ENCODE measurements at places on chromosomes 3 and 15.
A peak's percentile ranks its signal among the peaks of the same experiment; 100 is the strongest.

- DNase-seq: no peak
These were observed 43.5 kb downstream of the ITGB5 start for GRCh38 chr3:124843506-124844177.

DNA sequence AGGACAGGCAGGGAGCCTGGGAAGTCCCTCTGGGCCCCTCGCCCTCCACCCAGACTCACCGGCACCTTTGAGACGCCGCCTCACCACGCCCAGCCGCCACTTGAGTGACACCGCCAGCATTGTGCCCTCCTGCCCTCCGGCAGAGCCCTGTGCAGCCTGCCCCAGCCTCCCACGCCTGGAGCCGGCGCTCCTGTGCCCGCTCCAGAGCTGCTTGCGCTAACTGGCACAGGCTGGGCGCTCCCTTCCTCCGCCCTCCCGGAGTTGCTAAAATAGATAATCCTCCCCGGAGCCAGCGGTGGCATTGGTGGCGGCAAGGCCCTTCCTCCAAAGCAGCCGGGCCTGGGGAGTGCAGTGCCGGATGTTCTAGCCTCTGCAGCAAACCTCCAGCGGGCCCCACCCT, 15.7 kb upstream of the GRIP2 start:
- DNase-seq: no peak

DNA sequence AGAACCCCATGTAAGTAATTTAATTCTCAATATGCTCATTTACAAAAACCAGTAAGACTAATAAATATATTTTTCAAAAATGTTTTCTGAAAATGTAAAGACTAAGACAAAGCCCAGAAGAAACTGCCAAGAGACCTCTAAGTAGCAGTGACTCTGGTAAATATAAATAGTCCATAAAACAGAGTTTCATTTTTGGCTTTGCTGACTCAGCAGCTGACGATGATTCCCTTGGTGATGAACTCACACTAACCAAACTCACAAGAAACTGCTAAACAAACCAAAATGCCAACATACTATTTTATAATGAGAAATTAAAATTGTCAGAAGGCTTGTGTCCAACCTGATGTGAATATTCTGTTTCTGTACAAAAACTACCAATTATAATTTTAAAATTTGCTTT, 31.5 kb upstream of the IMPG2 start:
- peak; percentile 67 for DNase-seq

DNA sequence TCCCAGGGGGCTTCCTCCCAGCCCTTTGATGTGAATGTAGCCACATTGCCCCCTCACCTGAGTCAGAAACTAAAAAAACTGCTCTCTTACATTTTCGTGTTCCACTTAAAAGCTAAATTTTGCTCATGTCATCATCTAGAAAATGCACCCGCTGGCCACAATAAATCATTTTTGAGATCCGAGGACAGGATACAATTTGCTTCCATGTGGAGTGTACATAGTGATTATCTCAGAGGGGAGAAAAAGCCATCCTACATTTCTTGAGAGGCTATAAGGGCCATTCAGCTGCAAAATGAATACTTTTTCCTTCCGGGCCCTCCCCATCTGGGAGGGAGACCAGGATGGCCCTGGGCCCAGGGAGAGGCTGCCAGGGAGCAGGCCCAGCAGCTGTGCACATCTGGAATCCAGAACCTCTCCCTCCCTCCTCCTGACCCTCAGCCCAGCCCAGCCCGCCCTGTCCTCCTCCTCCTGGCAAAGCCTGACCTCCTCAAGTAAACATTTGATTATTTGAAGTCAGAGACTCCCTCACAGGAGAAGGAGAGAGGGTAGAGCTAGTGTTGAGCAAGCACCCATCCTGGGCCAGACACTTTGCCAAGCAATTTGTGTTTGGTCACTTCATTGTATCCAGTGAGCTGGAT, 59.1 kb downstream of the CORO2B start:
- DNase-seq: no peak

DNA sequence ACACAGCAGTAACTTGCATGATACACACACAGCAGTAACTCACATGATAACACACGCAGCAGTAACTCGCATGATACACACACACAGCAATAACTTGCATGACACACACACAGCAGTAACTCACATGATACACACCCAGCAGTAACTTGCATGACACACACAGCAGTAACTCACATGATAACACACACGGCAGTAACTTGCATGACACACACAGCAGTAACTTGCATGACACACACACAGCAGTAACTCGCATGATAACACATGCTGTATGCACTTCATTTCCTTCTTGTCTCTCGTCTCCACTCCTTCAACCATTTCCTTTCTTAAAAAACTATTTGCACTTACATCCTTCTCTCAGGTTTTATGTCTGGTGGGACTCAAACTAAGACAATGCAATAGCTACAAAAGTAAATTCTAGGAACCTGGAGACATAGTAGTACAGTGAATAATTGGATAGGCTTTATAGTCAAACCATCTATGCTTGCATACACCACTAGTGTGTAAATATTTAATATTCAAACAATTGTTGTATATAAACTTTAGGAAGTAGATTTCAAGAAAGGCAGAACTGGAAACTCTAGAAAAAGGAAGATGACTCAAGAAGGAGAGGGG, 130.8 kb downstream of the UACA start:
- DNase-seq: peak; percentile 68

DNA sequence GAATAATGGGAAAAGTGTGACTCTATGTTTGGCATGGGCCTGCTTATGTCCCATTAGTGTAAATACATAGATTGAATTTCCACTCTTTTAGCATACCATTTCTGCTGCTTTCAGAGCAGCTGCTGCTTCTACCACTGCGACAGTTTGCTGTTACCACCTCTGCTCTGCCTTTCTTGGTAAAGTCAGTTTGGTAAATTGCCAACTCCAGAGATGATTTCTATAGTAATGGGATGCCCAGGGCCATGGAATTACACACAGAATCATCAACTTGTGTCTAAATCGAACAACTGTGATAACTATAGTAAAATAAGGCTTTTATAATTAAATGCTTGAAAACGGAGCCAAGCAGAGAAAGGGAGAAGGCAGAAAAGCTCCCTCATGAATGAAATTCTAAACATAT, 168.4 kb upstream of the VEPH1 start:
- DNase-seq: no peak

GRCh38 chr3:102415553-102415952, 19.3 kb upstream of the ZPLD1 start:
- DNase-seq: no peak

- DNase-seq: peak; percentile 39
These were observed 39.6 kb upstream of the TRAK1 start for GRCh38 chr3:42051384-42052131.

DNA sequence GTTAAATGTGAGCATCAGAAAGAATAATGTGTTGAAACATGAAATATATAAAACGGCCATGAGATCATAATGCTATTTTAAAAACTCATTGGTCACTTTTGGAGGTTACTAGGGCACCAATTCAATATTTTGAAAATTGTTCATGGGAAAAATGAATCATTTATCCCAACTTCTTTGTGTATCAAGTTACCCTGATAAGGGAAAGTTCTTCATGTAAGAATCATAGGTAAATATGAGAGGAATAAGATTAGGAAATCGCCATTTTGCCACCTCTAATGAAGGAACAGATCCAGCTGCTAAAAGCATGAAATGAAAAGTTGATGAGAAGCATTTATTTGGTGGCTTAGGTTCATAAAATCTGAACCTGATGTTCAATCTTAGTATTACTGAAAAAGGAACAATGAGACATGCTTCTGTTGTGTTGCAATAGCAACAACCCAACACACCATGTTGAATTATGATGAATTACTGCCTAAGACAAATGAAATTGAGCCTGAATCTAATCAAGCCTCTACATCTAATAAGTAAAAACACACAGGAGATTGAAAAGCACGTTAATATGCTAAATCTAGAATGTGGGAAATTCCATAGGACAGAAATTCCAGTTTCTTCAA, 32.5 kb downstream of the ABHD5 start:
- DNase-seq: no peak

DNA sequence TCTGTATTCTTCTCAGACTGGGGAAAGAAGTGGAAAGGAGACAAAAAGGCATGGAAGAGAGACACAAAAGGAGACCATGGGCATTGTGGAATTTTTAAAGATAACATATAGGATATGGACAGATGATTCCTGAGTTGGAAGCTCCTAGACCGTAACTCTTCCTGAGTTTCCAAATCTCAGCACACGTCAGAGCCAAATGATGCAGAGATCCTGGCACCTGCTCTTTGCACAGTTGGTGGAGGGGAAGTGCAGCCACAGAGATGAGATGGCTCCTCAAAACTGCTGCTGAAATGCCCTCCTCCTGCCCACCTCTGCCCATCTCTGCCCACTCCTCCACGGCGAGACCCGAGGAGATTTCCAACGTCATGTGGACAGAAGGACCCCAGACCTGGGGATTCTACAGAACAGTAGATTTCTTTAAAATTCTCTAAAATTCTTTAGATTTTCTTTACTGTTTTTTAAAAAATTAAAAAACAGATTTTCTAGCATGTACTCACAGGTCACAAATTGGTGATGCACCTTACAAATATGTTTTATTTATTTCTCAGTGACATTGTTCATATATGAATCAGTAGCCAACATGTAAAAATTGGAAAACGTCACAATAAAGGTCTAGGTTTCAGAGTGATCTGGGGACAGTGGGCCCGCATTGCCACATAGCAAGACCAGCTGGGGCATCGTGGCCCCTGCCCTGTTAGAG, 8.1 kb downstream of the CPN2 start:
- no peak for DNase-seq

GRCh38 chr3:54671511-54671910, 256.3 kb downstream of the LRTM1 start:
- DNase-seq: no peak

- DNase-seq: no peak
These were observed 68.8 kb upstream of the IL12A start for GRCh38 chr3:159919873-159920272.

- no peak for DNase-seq
These were observed 2.6 kb downstream of the PPM1M start for GRCh38 chr3:52248165-52248541.

DNA sequence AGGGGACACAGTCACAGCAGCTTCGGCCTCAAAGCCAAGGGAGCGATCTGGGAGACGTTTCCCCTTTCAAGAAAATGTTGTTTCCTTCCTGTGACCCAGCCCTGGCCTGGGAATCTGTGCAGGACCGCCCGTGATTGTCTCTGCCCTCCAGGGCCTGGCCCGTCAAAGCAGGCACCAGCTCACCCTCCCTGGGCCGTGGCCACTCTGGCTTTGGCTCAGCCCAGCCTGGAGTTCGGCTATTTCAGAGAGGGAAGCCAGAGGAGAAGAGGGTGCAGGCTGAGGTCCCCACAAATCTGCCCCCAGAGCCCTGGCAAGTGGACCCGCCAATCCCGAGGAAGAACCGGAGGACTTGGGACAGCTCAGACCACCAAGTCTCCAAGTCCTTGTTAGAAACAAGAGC, 12.7 kb downstream of the GATA2 start:
- no peak for DNase-seq

Data from erythroblast (primary cell).